Neural crest cell (in vitro differentiated cells): ENCODE measurements at places on chromosomes 3 and 15.

- DNase-seq: no peak
Observed at GRCh38 chr15:92989470-92989869, 89.3 kb downstream of the CHD2 start.

DNA sequence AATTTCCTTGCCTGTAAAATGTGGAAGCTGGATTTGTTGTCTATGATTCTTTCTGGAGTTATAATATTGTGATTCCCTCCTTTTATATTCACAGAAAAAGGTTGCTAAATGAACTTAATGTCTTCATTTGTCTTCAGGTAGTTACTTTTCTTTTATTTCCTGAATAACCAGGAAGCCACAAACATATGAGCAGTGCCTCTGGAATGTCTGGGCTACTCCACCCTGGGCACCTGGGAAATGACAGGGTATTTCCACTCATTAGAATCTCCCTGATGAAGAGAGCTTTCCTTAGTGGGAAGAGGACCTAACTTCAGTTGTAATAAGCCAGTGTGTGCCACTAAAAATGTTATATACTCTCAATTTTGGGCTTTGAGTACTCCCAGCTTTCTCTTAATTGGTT is 3.8 kb upstream of the SLMAP start:
- no peak for DNase-seq

DNA sequence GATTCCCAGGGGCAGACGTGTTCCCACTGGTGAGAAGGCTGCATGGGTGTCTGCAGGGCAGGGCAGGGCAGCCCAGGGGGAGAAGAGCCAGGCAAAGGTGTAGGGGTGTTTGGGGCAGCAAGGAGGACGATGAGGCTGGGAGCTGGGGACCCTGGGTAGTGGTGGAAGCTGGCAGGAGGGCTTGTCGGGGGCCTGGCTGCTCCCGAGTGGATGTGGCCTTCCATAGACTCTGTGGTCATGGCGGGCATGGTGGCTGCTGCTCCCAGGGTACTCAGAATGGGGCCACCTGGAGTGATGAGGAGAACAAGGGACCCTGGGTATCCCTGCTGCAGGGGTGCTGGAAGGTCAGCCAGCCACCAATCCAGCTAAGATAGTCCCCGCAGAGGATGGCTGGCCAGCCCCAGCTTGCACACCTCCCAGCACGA is 107.5 kb downstream of the WNT7A start:
- DNase-seq: no peak

- no peak for DNase-seq
Observed at GRCh38 chr3:56789076-56789475, 12.7 kb downstream of the ARHGEF3 start.

- DNase-seq: no peak
Observed at GRCh38 chr15:73935547-73935946, 9.3 kb downstream of the LOXL1 start.

- DNase-seq: peak; percentile 8
Observed at GRCh38 chr3:170961616-170962400, 53.4 kb upstream of the EIF5A2 start.

- DNase-seq: no peak
Observed at GRCh38 chr15:63370764-63371163, 10.9 kb downstream of the CA12 start.

DNA sequence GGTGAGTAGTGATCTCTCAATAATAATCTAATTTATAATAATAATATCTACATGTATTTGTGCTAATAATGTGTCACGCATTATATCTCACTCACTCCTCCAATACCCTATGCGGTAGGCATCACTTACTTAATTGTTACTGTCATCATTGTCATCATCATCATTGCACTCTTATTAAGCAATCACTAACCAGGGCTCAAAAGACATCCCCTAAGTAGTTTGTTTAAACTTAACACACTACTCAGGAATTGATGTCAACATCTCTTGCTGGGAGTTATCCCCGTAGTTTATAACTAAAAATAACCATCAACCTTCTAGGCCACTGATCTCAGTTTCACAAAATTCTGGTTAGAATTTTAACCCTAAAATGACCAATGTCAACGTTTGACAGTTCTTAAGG is 56.8 kb upstream of the ICE2 start:
- no peak for DNase-seq

- no peak for DNase-seq
Observed at GRCh38 chr3:140249188-140249587, 314.2 kb downstream of the CLSTN2 start.

DNA sequence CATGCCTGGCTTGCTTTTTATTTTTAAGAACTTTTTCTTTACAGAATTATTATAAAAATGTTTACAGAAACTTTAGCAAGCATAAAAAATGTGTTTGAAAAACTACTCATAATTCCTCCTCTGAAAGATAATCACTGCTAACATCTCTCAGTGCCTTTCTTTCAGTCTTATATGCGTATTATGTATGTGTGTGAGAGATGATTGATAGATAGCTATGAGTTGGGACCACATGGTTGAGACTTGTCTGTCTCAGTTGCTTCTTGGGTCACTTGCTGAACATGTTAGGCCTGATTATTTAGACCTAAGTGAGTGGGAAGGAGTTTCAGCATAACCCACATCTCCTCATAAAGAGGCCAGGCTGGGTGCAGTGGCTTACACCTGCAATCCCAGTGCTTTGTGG is 11.1 kb downstream of the MAP6D1 start:
- DNase-seq: no peak

GRCh38 chr3:40070816-40071215 is 238.7 kb upstream of the EIF1B start:
- no peak for DNase-seq

DNA sequence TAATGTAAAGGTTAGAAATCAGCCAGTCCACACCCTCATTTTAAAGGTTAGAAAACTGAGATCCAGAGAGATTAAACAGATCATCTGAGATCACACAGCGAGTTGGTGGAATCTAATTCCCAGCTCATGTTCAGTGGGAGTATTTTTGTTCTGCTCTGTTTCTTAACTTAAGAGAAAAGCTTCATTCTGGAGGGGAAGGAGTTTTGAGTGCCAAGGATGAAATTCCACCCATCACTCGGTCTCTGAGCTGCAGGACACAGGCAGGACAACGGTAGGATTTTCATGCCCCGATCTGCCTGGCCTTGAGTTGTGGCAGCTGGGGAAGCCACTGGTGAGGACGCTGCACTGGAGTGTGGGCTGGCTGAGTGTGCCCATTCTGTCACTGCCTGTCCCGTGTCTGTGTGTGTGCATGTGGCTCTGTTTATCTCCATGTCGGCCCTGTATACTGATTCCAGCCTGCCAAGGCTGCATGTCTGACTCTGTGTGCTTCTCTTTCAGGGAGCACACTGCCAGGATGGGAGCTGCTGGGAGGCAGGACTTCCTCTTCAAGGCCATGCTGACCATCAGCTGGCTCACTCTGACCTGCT is 94.3 kb downstream of the CEMIP start:
- no peak for DNase-seq

DNA sequence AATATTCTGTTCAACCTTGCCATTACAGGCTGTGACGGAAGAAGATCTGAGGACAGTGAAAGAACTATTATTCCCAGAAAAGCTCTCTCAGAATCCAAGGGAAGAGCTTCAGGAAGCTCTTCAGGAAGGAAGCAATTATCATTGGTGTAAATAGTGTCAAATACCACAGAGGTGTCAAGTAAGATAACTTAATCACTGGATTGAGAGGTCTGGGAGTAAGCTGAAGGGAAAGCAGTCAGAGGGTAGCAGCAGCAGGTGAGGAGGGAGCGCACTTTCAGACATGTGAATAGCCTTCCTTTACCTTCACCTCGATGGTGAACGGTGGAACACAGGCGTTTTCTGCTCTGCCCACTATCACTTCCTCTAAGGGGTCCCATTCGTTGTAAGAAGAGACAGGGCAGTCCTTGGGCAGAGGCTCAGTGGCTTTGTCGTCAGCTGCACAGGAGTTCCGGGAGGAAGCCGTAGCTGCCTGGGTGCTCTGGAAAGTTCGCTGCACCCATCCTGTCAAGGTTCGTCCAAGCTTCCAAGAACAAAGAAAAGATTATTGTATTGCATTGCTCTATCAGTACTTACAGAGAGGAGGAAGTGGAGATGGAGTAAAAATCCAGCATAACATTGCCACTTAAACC is 1.9 kb downstream of the GATM start:
- DNase-seq: no peak

GRCh38 chr15:85689729-85690128 is 105.0 kb downstream of the KLHL25 start:
- DNase-seq: peak; percentile 11

GRCh38 chr15:65392368-65392767 is 14.6 kb upstream of the IGDCC3 start:
- no peak for DNase-seq

- DNase-seq: no peak
Observed at GRCh38 chr3:2741516-2741915, 368.7 kb downstream of the IL5RA start.

DNA sequence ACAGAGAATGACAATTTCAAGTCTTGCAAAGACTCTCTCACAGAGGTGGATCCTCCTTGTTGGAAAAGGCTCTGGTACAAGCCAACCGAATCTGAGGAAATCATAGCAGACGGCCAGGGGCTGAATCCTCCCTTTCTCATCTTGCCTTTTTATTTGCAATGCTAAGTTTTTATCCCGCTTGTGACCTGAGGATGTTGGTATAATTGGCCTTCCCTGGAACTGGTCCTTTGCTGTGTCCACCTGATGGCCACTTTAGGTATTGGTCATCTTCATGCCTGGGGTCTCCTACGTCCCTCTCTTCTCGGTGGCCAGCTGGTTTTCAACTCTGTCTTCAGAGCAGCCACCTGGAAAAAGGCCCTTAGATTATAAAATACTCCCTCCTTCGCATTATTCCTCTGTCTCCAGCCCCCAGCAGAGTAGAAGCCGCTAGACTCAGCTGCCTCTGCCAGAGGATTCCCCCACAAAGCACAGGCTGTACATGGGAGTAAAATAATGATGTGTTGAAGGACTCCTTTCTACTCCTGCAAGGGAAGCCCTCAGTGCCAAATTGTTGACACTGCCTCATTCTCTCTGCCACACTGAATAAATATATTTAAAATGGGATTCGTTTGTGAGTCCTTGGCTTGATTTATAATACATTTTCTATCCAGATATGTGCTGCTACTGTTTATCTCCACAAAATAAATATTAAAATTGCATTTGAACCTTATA is 208.9 kb upstream of the CFAP20DC start:
- DNase-seq: no peak

DNA sequence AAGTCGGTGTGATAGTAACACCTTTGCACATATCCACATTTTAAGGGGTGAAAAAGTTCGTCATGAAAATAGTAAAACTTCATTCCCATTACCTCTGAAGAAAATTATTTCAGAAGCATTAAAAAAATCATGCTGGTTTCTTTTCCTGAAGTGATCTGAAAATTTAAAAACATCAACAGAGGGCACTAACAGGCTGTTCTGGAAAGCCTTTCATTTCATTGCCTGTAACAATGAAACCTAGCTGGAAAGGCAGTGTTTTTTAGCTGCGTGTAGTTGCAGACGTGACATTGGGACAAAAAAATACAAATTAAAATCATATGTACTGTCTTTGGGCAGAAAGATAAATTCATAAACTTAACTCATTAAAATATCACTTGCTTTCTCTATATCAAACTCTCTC is 993.8 kb downstream of the GBE1 start:
- no peak for DNase-seq

DNA sequence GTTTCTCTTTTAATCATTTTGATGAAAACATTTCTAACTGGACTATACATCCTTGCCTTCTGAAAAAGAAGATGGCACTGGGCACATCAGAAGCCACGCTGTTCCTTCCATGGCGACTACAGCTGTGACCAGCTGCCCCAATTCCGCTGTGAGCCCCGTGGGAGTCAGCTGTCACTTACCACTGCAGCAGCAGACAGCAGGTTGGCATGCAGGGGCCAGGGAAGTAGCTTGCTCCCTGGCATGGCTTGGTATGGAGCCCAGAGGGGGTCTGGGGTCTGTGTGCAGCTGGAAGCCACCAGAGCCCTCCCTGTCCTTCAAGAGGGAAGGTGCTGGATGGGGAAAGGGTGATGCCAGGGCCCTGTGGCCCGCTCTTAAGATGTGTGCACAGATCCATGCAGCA is 4.5 kb upstream of the ZXDC start:
- DNase-seq: no peak

GRCh38 chr3:141250828-141251227 is 19.2 kb downstream of the PXYLP1 start:
- no peak for DNase-seq

DNA sequence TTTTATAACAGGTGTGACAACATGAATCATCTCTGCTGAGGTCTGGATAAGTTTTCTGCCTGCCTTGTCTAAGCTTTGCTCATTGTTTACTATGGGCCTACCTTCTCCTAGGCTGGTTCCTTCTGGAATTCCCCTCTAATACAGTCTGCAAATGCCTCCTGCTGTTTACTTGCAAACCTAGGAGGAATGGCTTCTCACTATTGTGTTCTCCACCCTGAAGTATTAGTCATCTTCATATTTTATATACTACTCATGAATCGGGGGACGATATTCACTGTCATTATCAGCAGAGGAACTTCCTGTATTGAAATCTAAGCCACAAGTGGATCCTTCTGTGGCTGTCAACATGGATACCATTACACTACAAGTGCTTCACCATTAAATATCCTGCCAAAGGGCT is 154.8 kb downstream of the PLCL2 start:
- no peak for DNase-seq

- DNase-seq: no peak
Observed at GRCh38 chr3:39281533-39281932, 1.7 kb upstream of the CX3CR1 start.

DNA sequence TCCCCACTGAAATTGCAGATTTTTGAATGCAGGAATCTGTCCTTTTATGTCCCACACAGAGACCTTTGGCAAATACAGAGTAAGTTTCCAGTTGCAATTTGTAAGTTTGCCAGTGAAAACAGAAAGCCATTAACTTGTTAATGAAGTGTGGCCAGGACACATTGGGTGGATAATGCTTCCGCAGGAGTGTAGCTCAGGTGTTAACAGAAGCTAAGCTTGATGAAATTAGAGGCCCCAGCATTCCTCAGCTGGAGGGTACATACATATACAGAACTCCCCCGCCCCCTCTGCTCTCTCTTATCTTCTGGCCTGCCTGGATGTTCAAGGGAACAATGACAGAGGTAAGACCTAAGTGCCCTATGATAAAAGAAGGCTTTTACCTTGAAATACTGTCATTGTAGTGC is 8.1 kb upstream of the LRRC2 start:
- no peak for DNase-seq
